Activated CD4-positive, alpha-beta T cell treated with anti-CD3 and anti-CD28 coated beads, Interleukin-2, amount 10 ng/mL, durations not matched to agents 24 days and 14 days (primary cell): ENCODE measurements at places on chromosomes 1 and 21. TPM values are rescaled to one million over a fixed set of nuclear protein-coding genes. Genes with fewer than 3 reads are reported as not detected.
A peak's percentile ranks its signal among the peaks of the same experiment; 100 is the strongest.

DNA sequence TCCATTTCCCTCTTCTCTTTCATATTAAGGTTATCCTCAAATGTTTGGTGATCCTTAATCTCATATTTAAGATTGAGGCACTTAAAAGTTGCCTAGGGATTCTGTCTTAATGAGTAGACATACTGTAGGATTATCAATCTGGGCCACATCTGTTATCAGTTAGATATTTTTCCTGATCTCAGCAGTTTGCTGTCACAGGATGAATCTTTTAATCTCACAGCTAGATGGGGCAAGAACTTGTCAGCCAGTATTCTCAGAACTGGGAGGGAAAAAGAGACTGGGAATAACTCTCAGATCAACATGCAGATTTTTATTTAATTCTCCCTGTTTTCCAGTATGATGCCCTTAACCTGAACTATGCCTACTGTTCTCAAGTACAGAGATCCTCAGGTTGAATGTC is 14.0 kb downstream of the ZNF644 start:
- H3K36me3 ChIP-seq, result peaks cover 45% of the 10 kb centered on the region
- DNase-seq, result no peak
- peaks cover 47% of the 10 kb centered on the region for H3K4me1 ChIP-seq
- no peak overlapping the region for H3K27ac ChIP-seq
- no peaks in the 10 kb centered on the region for H3K27me3 ChIP-seq

DNA sequence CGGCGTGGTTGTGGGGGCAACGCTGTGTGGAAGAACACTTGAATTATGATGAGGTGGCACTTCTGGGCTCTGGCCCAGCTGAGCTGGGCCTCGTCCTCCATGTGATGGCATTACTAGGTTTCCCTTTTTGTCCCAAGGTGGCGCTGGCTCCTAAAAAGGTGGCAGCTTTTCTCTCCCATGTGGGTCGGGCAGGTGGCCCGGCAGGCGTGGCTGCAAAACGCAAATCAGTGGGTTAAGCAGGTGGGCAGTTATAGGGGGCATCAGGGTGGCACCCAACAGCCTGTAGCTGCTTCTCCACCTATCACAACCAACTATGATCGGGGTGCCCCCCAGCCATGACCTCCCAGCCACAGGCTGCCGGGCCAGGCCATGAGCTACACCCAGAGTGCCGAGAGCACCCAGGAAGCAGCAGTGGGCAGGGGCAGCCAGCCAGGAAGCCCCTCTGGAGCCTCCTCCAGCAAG is 59.6 kb downstream of the KCNAB2 start:
- H3K27me3 ChIP-seq, result peaks cover 2% of the 10 kb centered on the region
- no peaks in the 10 kb centered on the region for H3K4me1 ChIP-seq
- H3K36me3 ChIP-seq, result no peaks in the 10 kb centered on the region
- H3K4me3 ChIP-seq, result no peak overlapping the region

DNA sequence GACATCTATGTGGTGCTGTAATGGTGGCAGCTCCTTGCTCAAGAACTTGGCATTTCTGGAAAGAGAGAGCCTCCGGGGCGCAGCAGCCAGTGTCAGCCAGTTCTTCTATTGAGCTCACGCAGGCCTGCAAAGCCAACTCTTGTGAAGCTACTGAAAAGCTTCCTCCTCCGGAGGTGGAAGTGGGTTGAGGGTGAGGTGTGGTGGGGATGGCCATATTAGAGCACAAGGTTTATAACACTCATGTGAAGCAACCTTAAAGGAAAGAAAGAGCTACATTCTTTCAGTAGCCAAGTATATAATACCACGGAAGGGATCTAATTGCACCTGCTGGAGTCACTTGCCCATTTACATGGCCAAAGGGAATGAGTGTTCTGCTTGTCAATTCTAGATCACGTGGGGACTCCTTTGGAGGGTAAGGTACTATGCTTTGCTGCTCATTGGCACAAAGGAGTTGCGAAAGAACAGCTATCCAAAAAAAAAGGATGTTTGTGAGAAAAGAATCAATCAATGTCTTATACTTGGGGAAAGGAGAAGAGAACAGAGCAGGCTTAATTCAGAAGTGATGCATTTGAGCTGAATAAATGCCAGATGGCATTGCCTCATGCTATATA is 18.3 kb upstream of the MAP10 start:
- peak; percentile 69 for DNase-seq
- H3K27me3 ChIP-seq, result peaks cover 11% of the 10 kb centered on the region
- H3K27ac ChIP-seq, result no peak overlapping the region

PLEKHN1 gene
- total RNA-seq, result 1.8 and 2.8 TPM in 2 replicates
